ENCODE measurements at places on chromosomes 11 and 22.

- no peak for DNase-seq
Observed at GRCh38 chr22:31871480-31871879, 72.9 kb upstream of the YWHAH start.

GRCh38 chr11:133362916-133363315 is 169.4 kb downstream of the OPCML start:
- DNase-seq: no peak

GRCh38 chr11:102900346-102900745 is 25.6 kb upstream of the MMP12 start:
- DNase-seq: no peak

GRCh38 chr11:128680906-128681305 is 13.0 kb upstream of the FLI1 start:
- no peak for DNase-seq

DNA sequence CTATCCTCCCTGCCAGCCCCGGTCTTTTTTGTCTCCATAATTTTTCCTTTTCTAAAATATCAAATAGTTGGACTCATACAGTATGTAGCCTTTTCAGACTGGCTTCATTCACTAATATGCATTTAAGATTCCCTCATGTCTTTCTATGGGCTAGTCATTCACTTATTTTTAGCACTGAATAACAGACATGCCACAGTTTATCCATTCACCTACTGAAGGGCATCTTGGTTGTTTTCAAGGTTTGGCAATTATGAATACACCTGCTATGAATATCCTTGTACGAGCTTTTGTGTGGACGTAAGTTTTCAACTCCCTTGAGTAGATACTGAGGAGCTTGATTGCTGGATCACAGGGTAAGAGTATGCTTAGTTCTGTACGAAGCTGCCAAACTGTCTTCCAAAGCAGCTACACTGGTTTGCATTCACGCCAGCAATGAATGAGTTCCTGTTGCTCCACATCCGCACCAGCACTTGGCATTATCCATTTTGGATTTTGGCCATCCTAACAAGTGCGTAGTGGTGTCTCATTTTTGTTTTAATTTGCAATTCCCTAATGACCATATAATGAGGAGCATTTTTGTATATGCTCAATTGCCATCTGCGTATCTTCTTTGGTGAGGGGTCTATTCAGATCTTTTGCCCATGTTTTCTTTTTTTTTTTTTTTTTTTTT is 21.1 kb downstream of the ALG12 start:
- DNase-seq: no peak

DNA sequence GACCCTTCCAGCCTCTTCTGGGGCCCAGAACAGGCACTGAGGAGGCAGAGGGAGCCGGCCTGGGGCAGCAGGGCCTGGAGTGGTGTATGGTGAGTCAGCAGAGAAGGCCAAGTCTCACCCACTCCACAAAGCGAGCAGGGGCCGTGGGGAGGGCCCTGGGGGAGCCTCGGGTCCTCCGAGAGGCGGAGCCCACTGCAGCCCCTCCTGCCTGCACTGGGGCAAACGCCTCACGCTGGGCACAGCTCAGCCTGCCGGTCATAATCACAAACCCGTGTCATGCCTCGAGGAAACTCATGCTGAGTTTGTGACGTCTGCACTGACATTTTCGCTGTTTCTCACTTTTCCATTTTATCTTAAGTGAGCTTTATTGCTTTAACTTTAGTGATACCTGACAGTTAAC is 38.4 kb downstream of the TOLLIP start:
- DNase-seq: no peak

DNA sequence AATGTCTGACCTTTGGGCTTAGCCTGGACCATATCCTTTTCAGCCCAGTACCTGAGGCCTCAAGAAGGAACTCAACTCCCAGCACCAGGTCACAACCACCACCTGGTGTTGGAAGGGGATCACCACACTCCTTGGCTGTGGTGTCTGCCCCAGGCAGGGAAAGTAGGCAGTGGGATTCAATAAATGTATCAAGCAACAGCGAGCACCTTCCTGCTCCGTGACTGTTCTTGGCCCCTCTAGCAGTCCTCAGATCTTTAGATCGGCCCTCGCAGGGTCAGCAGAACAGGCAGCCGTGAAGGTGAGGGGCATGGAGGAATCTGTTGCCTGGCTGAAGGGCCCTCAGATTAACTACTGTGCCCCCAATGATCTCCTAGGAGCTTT is 15.9 kb downstream of the ARFGAP2 start:
- DNase-seq: no peak

GRCh38 chr11:75147191-75147874 is 3.6 kb upstream of the SLCO2B1 start:
- no peak for DNase-seq

GRCh38 chr11:128667873-128668272 is 26.0 kb upstream of the FLI1 start:
- DNase-seq: no peak

DNA sequence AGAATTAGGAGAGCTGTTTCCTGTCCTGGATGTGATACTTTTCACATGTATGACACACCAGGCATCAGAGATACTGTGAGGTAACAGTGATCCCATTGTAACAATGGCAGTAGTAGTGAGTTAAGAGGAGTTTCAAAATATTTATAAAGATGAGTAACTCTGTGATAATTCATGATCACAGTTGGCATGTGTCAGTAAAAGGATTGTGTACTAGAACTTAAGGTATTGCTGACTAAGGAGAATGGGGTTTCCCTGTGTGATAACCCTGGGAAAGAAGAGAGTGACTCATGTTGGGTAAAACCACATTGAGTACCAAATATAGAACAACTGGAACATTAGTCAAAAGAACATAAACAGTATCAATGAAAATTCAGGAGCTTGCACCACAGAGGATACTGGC is 22.9 kb upstream of the SLC5A1 start:
- no peak for DNase-seq

DNA sequence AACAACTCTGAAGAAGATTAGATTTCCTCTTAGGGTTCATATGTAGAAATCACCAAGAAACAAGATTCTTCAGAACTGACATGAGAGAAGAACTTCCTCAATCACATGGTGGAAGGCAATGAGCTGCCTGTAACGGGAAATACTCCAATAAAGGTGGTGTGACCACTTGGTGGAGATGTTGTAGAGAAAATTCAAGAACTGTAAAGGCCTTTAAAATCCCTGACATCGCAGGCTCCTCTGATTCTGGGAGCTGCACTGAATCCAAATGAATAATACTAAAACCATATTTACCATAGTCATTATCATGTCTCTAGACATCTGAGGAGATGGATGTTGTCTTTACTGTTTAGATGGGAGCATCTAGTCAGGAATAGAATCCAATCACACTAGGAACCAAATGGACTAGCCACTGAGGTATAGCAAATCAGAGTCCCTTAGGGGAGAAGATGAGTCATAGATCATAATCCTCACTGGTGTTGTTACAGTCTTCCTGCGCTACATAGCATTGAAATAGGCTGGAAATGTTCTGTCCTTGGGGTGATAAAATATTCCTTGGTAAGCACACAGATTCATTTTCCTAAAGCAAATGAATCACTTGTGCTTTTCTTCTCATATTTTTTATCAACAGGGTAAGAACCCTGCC is 321.6 kb upstream of the TENM4 start:
- no peak for DNase-seq

- DNase-seq: no peak
Observed at GRCh38 chr11:63534895-63535461, 1.6 kb upstream of the PLAAT4 start.

GRCh38 chr11:119975561-119976152 is 162.3 kb downstream of the TRIM29 start:
- no peak for DNase-seq

DNA sequence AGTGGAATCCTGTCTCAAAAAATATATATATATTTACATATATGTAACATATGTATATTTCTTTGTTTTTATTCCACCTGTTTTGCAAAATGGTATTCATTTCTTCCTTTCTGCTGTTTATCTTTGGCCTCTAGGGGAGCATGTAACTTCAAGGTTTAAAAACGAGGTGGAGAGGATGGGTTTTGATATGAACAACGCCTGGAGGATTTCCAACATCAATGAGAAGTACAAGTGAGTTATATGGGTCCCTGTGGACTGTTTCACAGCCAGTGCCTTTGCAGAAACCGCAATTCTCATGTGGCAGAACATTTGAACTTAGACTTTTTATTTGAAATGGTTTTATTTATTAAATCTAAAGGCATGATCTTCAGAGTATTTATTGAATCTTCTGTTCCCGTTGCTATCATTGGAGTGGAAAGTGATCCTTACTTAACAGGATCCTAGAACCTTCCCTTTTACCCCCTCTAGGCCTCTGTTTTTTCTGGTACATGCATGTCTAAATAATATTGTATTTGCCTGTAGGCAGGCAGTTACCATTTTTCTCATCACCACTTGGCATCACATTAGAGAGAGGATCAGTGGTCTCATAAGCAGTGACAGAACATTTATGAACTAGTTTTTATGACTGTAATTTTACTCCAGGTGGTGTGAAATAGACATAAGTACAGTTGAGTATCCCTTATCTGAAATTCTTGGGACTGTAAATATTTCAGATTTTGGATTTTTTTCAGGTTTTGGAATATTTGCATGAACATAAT is 81.5 kb upstream of the HORMAD2 start:
- no peak for DNase-seq

DNA sequence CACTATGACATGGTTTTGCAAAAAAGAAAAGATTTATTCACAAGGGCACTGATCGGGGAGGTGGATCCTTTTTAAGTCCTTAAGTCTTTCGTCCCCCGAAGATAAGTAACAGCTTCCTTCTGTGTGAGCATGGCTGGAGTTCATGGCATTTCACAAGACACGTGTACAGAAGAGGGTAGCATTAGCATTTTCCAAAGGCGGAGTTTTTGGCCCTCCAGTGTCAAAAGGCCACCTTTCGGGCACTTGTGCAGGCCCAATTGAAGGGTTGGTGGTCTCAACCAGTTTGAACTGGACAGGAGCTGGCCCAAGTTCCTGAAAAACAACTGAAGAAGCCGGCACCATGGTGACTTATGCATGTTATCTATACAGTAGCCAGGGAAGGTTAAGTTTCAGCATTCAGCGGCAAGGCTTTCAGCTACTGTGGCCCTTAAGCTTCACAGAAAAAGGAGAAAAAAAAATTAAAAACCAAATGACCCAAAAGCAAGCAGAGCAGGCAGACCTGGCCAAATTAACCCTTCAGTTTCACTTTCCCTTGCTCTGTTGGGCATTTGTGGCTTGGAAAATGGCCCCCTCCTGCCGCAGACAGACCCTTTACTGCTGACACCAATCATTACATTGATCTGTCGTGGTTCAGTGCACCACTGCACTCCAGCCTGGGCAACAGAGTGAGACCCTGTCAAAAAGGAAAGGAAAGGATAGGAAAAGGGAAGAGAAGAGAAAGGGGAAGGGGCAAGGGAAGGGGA is 18.7 kb downstream of the ZNF74 start:
- no peak for DNase-seq
